Pericardium fibroblast (primary cell): ENCODE measurements at places on chromosomes 5 and 9. TPM values are rescaled to one million over a fixed set of nuclear protein-coding genes. Genes with fewer than 3 reads are reported as not detected.

Gene PIP5KL1
- total RNA-seq: 7.9 and 8.9 TPM in 2 replicates

Gene LECT2
- not detected in 2 replicates for total RNA-seq

Gene ADRB2
- total RNA-seq: 0.23 TPM in 1 of 2 replicates, not detected in the other

Gene CDH10
- total RNA-seq: not detected in 2 replicates

Gene PCDHA6
- 0.17 and 0.35 TPM in 2 replicates for total RNA-seq

Gene SLC36A3
- not detected in 2 replicates for total RNA-seq

Gene CBY3
- not detected in 2 replicates for total RNA-seq

Gene LRRC19
- not detected in 2 replicates for total RNA-seq
